ENCODE measurements at places on chromosomes 3 and 15. TPM values are rescaled to one million over a fixed set of nuclear protein-coding genes. Genes with fewer than 3 reads are reported as not detected.

DNA sequence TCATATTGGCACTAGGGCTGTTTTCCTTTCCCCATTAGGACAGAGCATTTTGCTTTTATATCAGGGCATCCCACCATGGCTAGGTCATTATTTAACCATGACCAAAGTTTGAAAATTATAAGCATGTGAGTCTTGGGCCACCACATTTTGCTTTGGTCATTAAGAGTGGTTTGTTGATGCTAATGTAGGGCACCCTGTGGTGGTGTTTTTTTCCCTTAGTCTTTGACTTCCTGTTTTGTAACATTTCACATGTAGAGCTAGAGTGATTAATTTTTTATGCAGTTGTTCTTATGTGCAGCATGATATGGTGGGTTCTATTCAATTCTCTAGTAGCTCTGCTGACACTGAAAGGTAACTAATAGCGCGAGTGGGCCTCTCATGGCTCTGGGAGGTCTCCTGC, 249.6 kb upstream of the ROBO1 start:
- DNase-seq: no peak

GRCh38 chr3:46272028-46272451, 29.8 kb downstream of the CCR3 start:
- no peak for DNase-seq

The BSN gene
- 0.98 TPM for polyA plus RNA-seq

- no peak for DNase-seq
Measured at GRCh38 chr15:27089676-27090075, 118.7 kb downstream of the GABRG3 start.

DNA sequence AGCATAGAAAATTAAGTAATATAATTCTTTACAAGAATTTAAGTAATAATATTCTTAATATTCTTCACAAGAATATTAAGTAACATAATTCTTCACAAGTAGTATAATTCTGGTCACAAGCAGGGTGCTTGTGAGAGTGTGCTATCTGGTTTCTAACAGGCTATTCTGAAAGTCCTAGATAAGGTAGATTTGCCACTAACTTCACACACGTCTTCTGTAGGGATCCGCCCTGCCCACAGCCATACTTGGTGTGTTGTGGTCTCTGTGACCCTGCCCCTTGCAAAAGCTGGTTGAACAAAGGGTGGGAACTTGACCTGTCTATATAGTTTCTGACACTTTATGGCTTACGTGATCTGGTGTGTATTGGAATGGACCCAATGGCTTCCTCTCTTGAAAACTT, 253.4 kb upstream of the MDFIC2 start:
- no peak for DNase-seq

DNA sequence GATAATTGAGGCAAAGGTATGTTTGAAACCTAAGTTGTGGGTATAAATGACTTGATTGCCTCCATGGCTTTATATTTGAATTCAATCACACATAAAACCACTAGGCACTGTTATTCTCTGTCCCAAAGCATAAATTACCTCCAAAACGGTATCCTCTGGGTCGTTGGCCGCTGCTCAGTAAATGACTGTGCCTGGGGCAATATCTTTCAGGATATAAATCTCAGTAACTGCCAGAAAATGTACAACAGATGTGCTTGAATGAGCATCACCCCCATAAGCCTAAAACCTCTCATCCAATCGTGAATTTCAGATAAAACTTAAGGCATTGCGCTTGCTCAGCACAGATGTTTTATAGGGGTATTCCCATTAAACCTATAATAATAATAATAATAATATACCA, 19.0 kb upstream of the C3orf49 start:
- no peak for DNase-seq

DNA sequence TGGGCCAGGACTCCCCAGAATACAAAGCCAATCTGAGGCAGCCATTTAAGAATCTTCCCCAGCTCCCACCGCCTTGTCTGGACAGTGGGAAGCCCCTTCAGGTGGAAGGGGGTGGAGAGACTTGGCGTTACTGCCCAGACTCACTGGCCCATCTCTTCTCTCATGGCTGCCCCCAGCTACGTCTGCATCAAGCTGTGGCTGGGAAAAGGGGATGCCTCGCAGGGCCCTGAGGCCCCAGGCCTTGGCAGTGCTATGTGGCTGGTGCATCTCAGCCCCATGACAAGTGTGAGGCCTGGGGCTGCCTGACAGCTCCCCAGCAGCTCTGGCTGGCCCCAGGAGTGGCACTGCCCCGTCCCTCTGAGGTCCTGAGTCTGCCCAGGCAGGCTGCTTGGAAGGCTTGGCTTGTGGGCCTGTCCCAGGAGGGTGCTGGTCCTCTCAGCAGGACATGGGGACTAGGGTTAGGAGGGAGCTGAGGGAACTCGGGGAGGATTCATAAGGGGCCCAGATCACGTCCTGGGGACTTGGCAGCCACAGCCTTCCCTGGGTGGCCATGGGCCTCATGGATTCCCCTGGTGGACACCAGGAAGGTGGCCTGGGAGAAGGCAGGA, 20.2 kb upstream of the SLC41A3 start:
- DNase-seq: no peak

GRCh38 chr15:98843844-98844243, 163.7 kb downstream of the PGPEP1L start:
- no peak for DNase-seq

- DNase-seq: no peak
Measured at GRCh38 chr3:172258624-172259023, 189.6 kb downstream of the GHSR start.

DNA sequence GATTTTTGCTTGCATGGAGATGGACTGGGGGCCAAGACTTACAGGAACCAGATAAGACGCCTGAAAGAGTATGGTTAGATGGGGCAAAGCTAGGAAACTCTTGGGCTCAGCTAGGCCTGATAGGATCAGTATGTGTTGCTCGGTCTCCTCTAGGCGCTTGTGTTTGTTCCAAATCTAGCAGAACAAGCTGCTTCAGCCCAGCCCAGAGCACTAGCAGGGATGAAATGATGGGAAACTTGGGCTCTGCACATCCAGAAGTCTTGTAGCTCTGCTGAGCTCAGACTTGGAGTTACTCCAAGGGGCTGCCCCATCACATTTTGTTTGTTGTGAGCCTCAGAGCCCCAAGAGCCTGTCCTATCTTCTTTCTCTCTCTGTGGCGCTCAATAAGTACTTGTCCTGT, 34.7 kb downstream of the FOXL2 start:
- DNase-seq: no peak

GRCh38 chr3:28853830-28854229, 427.0 kb upstream of the RBMS3 start:
- DNase-seq: no peak

- no peak for DNase-seq
Measured at GRCh38 chr3:182567700-182568099, 225.6 kb upstream of the ATP11B start.

The FBXL22 gene
- 1.8 TPM for polyA plus RNA-seq

DNA sequence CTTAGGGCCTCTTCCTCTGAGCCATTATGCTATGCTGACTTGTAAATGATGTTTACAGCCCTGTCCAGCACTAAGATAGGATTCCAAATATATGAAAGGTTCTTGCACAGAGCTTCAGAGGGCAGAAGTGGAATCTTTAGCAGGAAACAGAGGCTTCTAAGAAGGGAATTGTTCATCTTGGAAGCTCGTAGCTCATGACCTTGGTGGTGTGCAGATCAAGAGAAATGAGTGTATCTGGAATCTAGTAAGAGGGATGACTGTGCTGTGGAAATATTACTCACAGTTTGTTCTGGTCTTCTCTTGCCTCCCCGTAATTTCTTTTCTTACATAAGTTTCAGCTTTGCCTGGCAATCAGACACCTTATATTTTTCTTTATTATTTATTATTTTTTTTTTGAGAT, 175.8 kb downstream of the SPATA16 start:
- no peak for DNase-seq

The HTR3C gene
- polyA plus RNA-seq: 0.03 TPM

The FSTL1 gene
- 549 TPM for polyA plus RNA-seq
